ENCODE measurements at places on chromosomes 12 and 14. TPM values are rescaled to one million over a fixed set of nuclear protein-coding genes. Genes with fewer than 3 reads are reported as not detected.

DNA sequence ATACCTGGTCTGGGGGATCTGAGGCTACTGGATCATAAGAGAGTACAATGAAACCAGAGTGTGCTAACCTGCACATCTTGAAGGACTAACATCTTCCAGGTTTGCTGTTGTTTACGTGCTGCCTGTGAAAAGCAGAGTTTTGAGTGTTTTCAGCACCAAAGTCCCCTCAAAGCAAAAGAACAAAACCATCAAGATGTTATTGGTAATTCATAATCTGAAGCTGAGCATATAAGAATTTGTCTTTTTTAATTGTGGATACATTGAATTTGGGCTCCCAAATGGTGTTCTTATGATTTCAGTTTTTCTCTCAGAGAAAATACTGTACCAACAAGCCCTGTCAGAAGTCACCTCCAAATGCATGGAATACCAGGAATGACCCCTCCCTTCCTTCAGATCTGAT lies 110.2 kb downstream of the BTG1 start:
- no peak for DNase-seq

- DNase-seq = no peak
These were observed 61.6 kb downstream of the RAD51B start for GRCh38 chr14:67881225-67881624.

PARP11 gene
- 23.3 TPM for total RNA-seq

SIRT4 gene
- total RNA-seq = 2.3 TPM
